ENCODE measurements at places on chromosomes 2 and 18.

GRCh38 chr2:230627806-230628724 lies 84.6 kb upstream of the CAB39 start:
- DNase-seq = peak; percentile 20

- DNase-seq = no peak
These were observed 43.7 kb upstream of the DARS1 start for GRCh38 chr2:136029149-136029548.

DNA sequence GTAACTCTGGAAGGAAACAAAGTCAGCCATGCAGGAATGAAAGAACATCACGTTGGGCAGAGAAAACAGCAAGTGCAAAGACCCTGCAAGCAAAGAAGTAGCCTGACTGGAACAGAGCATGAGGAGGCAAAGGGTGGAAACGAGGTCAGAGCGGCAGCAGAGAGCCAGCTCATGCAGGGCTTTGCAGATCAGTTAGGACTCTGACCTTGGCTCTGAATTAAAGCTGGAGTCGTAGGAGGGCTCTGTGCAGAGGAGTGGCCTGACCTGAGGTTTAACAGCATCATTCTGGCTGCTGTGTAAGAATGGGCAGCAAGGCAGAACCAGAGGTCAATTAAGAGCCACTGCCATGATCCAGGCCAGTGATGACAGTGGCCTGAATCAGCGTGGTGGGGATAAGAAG lies 220.7 kb downstream of the PRKCE start:
- no peak for DNase-seq

DNA sequence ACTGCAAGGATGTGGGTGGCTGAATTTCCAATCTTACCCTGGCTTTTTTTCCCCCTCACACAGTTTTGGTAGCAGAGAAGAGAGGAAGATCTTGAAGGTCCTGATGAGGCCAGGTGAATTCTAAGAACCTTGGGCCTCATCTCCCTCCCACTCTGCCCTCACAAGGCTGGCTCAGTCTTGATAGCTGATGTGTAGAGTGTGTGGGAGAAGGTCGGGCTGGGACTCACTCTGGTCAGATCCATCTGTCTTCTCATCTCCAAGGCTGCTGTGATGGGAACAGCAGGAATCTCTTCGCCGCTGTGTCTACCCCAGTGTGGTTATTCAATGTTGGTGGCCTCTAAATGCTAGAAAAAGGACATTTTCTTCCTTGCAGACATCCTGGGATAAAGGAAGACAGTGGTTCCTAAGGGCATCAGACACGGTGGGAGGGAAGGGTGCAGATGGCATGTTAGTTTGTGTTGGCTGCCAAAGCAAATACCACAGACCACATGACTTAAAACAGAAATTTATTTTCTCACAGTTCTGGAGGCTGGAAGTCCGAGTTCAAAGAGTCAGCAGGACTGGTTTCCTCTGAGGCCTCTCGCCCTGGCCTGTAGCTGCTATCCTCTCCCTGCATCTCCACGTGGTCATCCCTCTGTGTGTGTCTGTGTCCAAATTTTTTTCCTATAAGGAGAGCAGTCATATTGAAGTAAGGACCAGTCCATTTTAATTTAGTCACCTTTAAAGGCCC lies 37.6 kb upstream of the MGAT4A start:
- no peak for DNase-seq

- DNase-seq = no peak
These were observed 36.0 kb downstream of the PAIP2B start for GRCh38 chr2:71190656-71191569.

- no peak for DNase-seq
These were observed 97.4 kb upstream of the ITGA6 start for GRCh38 chr2:172329774-172330671.

Data from urinary bladder (tissue), 4 donors.